ENCODE measurements at places on chromosomes 7 and 10. TPM values are rescaled to one million over a fixed set of nuclear protein-coding genes. Genes with fewer than 3 reads are reported as not detected.

Gene RPP38
- 12.4 TPM for total RNA-seq

Gene OPN1SW
- total RNA-seq = not detected

Gene GIMAP7
- 31.6 TPM for total RNA-seq

Gene FAM25C
- total RNA-seq = not detected

Gene SEPTIN7
- total RNA-seq = 243 TPM

Gene CYP26C1
- 2.5 TPM for total RNA-seq

Gene SPACDR
- total RNA-seq = 0.48 TPM

Gene LIPK
- not detected for total RNA-seq

Gene MRPS33
- total RNA-seq = 14.4 TPM

Gene C10orf143
- 1.6 TPM for total RNA-seq

Gene PHYHIPL
- not detected for total RNA-seq

Gene SUN1
- 113 TPM for total RNA-seq

Gene MBL2
- total RNA-seq = not detected

Gene COBL
- not detected for total RNA-seq

Gene SPDYE16
- total RNA-seq = not detected

Gene PRSS58
- total RNA-seq = not detected

Gene UPK3B
- total RNA-seq = not detected

Gene RADIL
- total RNA-seq = 0.48 TPM

Gene NPSR1
- total RNA-seq = not detected

Gene P4HA1
- total RNA-seq = 82.1 TPM

Gene CDK5
- total RNA-seq = 15.4 TPM

Gene APBB1IP
- total RNA-seq = not detected

Gene GFRA1
- 0.86 TPM for total RNA-seq

Gene HYAL4
- 0.86 TPM for total RNA-seq

Gene TUBAL3
- total RNA-seq = 1.3 TPM

Gene ITIH5
- not detected for total RNA-seq
